ENCODE measurements at places on chromosomes 5 and 9. TPM values are rescaled to one million over a fixed set of nuclear protein-coding genes. Genes with fewer than 3 reads are reported as not detected.

Gene CDH9
- total RNA-seq, result 10.3 TPM

Gene CDX1
- not detected for total RNA-seq

Gene STPG3
- total RNA-seq, result not detected

Gene MED7
- total RNA-seq, result 26.1 TPM

Gene FREM1
- 1.7 TPM for total RNA-seq

Gene CEP72
- total RNA-seq, result 3.2 TPM
